ENCODE measurements at places on chromosomes 6 and 20.

GRCh38 chr6:144737998-144738397 lies 452.9 kb downstream of the UTRN start:
- H3K27me3 ChIP-seq = no peaks in the 10 kb centered on the region
- DNase-seq = no peak
- no peak overlapping the region for H3K27ac ChIP-seq
- no peak overlapping the region for H3K4me3 ChIP-seq
- H3K4me1 ChIP-seq = no peaks in the 10 kb centered on the region
- peaks cover 24% of the 10 kb centered on the region for H3K36me3 ChIP-seq

GRCh38 chr6:88563277-88563625 lies 397.1 kb upstream of the CNR1 start:
- no peaks in the 10 kb centered on the region for H3K27me3 ChIP-seq
- no peak for DNase-seq
- H3K36me3 ChIP-seq = no peaks in the 10 kb centered on the region
- no peaks in the 10 kb centered on the region for H3K4me1 ChIP-seq
- no peak overlapping the region for H3K27ac ChIP-seq

DNA sequence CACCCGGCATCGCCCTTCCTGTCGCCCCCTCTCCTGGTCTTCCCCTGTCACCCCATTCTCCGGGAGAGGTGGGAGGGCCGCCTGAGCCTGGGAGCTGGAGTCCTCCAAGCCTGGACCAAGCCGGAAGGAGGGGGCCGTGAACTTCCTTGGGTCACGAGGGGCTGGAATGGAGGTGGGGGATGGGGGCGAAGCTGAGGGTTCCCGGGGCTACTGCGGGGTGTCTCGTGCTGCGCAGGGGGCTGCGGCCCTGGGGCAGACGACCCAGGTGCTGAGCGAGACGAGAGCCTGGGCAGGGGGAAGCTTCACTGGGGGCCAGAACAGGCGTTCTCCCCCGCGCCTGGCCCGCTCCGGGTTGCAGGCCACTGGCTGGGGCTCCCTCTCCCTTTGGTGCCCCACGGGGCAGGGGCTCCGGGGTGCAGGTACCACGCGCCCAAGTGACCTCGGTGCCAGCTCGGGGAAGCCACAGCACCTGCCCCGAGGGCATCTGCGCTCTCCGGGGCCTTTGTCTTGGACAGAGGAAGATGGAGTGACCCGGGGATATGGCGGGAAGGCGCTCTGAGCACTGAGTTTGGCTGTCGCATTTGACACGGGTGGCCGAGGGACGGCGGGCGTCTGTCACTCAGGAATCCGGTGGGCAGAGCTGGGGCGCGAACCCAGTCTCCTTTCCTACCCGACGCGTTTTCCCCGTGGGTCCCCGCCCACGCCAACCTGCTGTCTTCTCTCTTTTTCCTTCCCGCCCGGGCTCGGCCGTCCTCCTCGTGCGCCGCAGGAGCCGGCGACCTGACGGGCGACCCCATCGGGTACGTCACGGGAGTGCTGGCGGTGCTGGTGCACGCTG lies 1.2 kb downstream of the SLC35D3 start:
- H3K27me3 ChIP-seq = peaks cover 63% of the 10 kb centered on the region
- peaks cover 15% of the 10 kb centered on the region for H3K4me1 ChIP-seq
- H3K36me3 ChIP-seq = no peaks in the 10 kb centered on the region
- DNase-seq = no peak

DNA sequence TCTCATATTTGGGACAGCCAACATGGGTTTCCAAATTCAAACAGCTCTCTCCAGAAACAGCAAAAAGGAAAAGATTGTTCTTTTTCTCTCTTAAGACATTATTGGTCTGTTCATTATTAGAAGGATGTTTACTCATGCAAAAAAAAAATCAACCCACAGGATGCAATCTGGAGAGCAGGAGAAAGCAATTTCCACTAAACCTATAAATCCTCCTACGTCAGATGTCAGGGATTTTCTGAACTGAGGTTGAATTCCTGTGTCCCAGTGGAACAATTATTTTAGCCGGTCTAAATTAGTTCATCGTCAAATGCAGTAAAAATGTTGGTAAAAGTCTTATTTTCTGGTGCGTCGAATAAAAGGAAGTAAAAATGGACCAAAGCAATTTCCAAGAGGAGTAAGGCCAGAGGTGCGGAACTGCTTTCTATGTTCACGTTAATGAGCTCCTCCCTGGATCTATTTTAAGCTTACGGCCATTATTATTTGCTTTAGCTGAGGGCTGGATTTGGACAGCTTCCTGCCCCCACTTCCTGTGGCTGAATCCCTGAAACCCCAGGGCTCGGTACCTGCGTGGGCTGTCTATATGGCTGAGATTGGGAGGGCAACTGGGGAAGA lies at the start of gene GABRR1:
GABRR1 (minus strand) TSS at position 60 of the 612 bp plus-strand sequence; CDS start at position 24, 36 bp downstream.
- DNase-seq = no peak
- H3K4me1 ChIP-seq = no peaks in the 10 kb centered on the region
- no peak within 1 kb of the TSS for H3K4me3 ChIP-seq
- H3K27me3 ChIP-seq = peaks cover 21% of the 10 kb centered on the region

DNA sequence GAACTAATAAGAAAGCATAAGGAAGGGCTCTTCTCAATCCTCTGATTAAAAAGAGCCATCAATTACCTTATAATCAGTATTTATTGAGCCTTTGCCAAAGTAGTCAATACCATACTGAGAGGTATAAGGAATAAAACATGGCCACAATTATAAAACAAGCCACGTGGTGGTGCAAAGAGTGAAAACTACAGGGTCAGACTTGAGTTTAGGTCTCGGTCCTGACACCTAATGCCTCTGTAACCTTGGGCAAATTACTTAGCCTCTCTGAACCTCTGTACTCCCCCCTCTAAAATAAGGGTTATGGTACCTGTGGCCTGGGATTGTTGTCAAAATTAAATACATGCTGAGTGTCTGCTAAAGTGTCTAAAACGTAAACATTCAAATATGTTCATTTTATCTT lies 11.8 kb downstream of the TRIM10 start:
- H3K36me3 ChIP-seq = no peaks in the 10 kb centered on the region
- no peak overlapping the region for H3K4me3 ChIP-seq
- peaks cover 16% of the 10 kb centered on the region for H3K27me3 ChIP-seq
- no peak overlapping the region for H3K27ac ChIP-seq
- no peak for DNase-seq

- peak overlapping the region; percentile 94 for H3K27ac ChIP-seq
- H3K27me3 ChIP-seq = no peaks in the 10 kb centered on the region
- peak overlapping the region; percentile 87 for H3K4me3 ChIP-seq
- H3K36me3 ChIP-seq = peaks cover 4% of the 10 kb centered on the region
- no peak for DNase-seq
Observed at GRCh38 chr6:135179920-135180541, 1.1 kb upstream of the MYB start.

- no peak overlapping the region for H3K4me3 ChIP-seq
- peaks cover 8% of the 10 kb centered on the region for H3K36me3 ChIP-seq
- no peaks in the 10 kb centered on the region for H3K27me3 ChIP-seq
- H3K4me1 ChIP-seq = no peaks in the 10 kb centered on the region
Observed at GRCh38 chr6:107337191-107337741, 122.1 kb downstream of the PDSS2 start.

GRCh38 chr20:12269579-12269978 lies 351.9 kb downstream of the BTBD3 start:
- H3K4me3 ChIP-seq = no peak overlapping the region
- H3K27ac ChIP-seq = no peak overlapping the region
- H3K27me3 ChIP-seq = no peaks in the 10 kb centered on the region

DNA sequence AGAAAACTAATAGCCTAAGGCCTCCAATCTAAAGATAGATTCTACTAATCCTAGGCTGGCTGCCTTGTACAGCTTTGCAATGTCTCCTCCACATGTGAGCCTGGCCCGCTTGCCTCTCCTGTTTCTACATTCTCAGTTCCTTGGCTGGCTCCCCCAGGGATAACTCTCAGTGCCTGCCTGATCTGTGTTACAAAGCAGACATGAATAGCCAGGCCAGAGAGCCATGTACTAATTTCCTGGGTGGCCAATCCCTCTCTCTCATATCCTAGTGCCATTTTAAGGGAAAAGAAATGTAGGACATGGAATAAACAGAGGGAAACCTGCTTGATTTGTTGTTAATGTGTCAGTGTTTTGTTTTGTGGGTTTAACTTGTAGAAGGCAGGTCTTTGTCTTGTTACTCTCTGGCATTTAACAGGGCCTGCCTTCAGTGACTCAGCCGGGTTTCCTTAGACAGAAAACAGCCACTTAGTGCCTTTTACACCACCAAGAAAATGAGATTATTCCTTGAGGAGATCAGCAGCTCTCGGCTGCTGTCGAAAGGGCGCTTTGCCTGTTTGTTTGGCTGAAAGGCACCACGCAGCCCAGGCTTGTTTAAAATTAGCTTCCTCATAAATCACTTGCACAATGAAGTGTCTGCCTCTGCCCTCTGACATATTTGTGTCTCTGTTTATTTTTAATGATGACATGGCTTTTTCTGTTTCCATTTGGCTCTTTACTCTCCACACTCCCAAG lies 702.7 kb downstream of the MAFB start:
- no peak for DNase-seq
- no peak overlapping the region for H3K4me3 ChIP-seq
- H3K4me1 ChIP-seq = no peaks in the 10 kb centered on the region
- no peaks in the 10 kb centered on the region for H3K36me3 ChIP-seq
- H3K27me3 ChIP-seq = no peaks in the 10 kb centered on the region
- no peak overlapping the region for H3K27ac ChIP-seq

- peaks cover 2% of the 10 kb centered on the region for H3K36me3 ChIP-seq
- DNase-seq = no peak
- H3K27ac ChIP-seq = peak within 1 kb of the TSS; percentile 43
- H3K27me3 ChIP-seq = peaks cover 4% of the 10 kb centered on the region
- H3K4me3 ChIP-seq = peak within 1 kb of the TSS; percentile 92
Observed at GRCh38 chr20:346640-347316, at the start of gene NRSN2. Gene NRSN2, plus strand, starts transcription at chr20:347111. Its CDS starts 2,533 bp downstream, at chr20:349644.

GRCh38 chr6:71545905-71546304 lies 257.3 kb downstream of the OGFRL1 start:
- no peaks in the 10 kb centered on the region for H3K36me3 ChIP-seq
- no peaks in the 10 kb centered on the region for H3K4me1 ChIP-seq
- H3K27me3 ChIP-seq = no peaks in the 10 kb centered on the region
- no peak for DNase-seq
- H3K4me3 ChIP-seq = no peak overlapping the region

DNA sequence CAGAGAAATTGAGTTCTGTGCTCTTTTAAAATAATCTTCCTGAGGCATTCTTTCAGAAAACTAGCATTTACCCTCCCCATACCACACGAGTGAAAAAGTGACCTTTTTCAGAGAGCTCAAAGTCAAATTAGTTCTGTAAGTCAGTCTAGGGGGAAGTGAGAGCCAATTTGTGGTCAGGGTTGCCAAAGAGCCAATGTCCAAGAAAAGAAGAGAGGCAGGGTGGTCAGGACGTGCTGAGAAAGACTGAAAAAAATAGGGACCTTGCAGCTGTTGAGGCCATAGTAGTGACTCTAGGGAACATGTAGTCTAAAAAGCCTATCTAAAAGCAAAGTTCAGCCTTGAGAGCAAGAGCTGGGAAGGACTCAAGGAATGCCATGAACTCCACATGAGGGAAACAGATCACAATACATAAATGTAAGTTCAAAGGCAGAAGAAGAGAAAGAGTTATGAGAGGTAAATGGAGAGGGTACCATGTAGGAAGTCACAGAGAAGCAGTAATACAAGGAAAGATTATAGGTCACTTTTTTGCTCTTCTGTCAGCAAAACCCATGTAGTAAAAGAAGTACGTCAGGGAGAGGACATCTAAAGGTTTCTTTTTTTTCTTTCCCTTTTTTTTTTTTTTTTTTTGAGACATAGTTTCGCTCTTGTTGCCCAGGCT lies 565.1 kb upstream of the FLRT3 start:
- DNase-seq = no peak
- no peak overlapping the region for H3K27ac ChIP-seq

GRCh38 chr6:109874621-109875020 lies 103.5 kb upstream of the GPR6 start:
- H3K4me3 ChIP-seq = no peak overlapping the region
- H3K4me1 ChIP-seq = no peaks in the 10 kb centered on the region
- no peak for DNase-seq

DNA sequence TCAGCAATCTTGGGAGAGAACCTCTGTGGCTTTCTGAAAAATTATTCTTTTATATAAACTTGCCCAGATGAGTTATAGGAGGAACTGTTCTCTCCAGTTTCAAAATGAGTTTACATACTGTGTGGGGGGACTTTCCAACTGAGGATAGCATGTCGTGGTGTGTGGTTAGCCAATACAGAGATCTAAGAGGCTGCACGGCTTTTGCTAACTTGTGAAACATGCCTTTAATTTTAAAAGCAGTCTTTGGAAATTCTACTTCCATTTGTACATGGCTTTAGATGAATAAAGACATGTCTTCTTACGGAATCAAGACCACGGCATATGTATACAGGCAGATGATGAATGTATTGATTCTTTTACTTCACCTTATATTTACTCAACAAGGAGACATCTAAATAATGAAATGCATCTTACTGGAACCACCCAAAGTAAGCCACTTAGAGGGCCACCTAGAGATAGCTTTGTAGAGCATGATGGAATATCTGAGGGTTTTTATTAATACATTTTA lies 39.8 kb downstream of the HIVEP1 start:
- H3K27me3 ChIP-seq = no peaks in the 10 kb centered on the region
- peak overlapping the region; percentile 96 for H3K27ac ChIP-seq

GRCh38 chr6:139186242-139186641 lies 51.4 kb downstream of the HECA start:
- H3K27me3 ChIP-seq = no peaks in the 10 kb centered on the region
- no peak overlapping the region for H3K27ac ChIP-seq
- peaks cover 16% of the 10 kb centered on the region for H3K36me3 ChIP-seq
- peaks cover 29% of the 10 kb centered on the region for H3K4me1 ChIP-seq
- no peak for DNase-seq

- H3K36me3 ChIP-seq = no peaks in the 10 kb centered on the region
- H3K27ac ChIP-seq = no peak overlapping the region
- H3K4me1 ChIP-seq = no peaks in the 10 kb centered on the region
- DNase-seq = no peak
- peaks cover 4% of the 10 kb centered on the region for H3K27me3 ChIP-seq
Observed at GRCh38 chr6:63403725-63404124, 83.9 kb upstream of the LGSN start.

GRCh38 chr6:15961635-15962448 lies 167.0 kb upstream of the MYLIP start:
- DNase-seq = no peak
- no peaks in the 10 kb centered on the region for H3K27me3 ChIP-seq
- peak overlapping the region; percentile 16 for H3K4me3 ChIP-seq
- H3K36me3 ChIP-seq = peaks cover 2% of the 10 kb centered on the region

DNA sequence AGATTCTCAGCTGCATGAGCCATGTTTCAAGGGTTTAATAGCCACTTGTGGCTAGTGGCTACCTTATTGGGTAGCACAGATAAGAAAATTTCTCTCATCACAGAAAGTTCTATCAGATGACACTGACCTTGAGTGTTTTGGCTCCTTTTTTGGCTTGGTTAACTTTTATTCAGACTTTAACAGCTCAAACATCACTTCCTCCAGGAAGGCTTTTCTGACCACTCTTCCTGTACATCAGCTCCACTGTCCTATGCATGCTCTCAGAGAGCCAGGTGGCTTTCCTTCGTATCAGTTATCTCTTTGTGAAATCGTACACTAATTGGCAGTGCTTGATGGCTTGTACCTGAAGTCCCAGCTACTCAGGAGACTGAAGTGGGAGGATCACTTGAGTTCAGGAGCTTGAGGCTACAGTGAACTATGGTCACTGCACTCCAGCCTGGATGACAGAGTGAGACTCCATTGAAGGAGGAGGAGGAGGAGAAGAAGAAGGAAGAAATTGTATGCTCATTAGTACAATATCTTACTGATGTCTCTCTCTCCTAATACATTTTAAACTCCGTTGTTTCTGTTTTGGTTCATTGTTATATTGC lies 10.7 kb downstream of the MAFB start:
- peaks cover 42% of the 10 kb centered on the region for H3K27me3 ChIP-seq
- no peaks in the 10 kb centered on the region for H3K36me3 ChIP-seq
- DNase-seq = no peak
- no peaks in the 10 kb centered on the region for H3K4me1 ChIP-seq
- H3K27ac ChIP-seq = no peak overlapping the region

Measured in activated T-helper 1 cell treated with anti-CD3 and anti-CD28 coated beads, Interleukin-12 subunit alpha, Interleukin-12 subunit beta, Interleukin-2, Interleukin-4 antibody, amounts not matched to agents 30 ng/mL and 10 ng/mL and 1 ng/mL, durations not matched to agents 14 hours and 24 hours and 36 hours (primary cell).